Stimulated activated CD8-positive, alpha-beta memory T cell treated with anti-CD3 and anti-CD28 coated beads, Interleukin-4, amount 100 ng/mL, for 1 hour (primary cell): ENCODE measurements at places on chromosomes 5 and 9.

DNA sequence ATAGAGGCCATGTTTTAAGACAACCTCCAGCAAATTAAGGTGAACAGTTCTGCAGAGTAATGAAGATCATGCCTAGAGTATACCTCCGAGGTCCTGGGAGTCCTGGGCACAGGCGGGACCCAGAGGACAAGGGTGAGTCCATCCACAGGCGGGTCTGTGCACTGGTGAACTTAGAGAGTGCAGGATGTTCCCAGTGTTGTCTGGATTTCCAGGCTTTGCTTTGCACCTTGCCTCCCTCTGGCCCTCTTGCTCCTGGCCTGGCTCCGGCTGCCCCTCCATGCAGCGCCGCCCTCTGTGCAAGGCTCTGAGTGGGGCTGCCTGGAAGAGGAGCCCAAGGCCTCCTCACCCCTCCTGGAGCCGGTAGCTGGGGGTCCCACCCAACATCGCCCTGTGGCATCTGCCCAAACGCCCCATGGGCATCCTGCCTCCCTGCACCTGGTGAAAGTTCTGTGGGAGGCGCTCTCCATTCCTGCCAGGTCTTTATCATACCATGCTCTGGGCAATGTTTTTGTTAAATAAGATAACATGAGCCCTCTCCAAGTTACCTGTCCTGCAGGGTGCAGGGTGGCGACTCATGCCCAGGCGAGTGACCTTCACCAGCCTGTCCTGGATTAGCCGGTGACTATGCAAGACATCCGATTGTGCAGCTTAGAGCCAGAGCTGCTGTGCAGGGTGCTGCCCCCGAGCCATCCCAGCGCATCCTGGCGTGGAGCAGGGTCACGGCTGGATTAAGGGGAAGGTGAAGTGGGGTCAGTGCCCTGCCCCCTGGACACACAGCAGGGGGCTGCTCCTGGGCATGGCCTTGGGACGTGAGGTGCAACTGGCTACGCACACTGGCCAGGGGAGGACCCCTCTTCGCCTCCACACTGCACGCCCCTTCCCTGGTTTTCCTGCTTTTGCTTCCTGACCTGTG, 41.3 kb upstream of the LPCAT1 start:
- DNase-seq: no peak

- DNase-seq: no peak
Observed at GRCh38 chr5:22432905-22433304, 420.2 kb downstream of the CDH12 start.

DNA sequence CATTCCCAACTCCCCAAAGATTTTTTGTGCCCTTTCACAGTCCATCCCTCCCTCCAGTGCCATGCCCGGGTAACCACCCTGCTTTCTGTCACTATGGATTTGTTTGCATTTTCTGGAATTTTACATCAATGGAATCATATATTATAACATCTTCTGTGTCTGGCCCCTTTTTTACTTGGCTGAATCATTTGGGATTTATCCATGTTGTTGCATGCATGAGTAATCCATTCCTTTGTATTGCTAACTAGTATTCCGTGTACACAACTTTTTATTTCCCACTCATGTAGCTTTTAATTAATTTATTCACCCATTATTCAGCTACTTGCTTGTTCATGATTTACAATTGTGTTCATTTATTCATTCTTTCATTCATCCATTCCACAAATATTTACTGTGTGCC, 94.1 kb downstream of the FGF18 start:
- DNase-seq: no peak

DNA sequence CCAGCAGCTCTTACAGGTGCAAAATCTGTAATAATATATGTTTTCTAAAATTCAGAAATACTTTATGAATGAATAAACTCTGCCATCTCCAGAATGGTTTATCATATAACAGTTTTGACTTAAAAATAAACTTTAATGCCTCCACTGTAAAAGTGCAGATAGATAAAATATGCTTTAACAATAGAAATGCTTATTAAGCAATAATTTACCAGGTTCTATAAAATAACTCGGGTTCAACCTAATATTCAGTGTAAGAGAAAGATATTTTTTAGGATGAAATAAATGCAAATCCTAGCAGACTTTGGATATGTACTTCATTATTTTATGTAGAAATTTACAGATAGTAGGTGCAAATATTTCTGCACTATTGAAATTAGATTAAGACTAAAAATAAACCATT, 74.1 kb downstream of the FBXL7 start:
- no peak for DNase-seq

DNA sequence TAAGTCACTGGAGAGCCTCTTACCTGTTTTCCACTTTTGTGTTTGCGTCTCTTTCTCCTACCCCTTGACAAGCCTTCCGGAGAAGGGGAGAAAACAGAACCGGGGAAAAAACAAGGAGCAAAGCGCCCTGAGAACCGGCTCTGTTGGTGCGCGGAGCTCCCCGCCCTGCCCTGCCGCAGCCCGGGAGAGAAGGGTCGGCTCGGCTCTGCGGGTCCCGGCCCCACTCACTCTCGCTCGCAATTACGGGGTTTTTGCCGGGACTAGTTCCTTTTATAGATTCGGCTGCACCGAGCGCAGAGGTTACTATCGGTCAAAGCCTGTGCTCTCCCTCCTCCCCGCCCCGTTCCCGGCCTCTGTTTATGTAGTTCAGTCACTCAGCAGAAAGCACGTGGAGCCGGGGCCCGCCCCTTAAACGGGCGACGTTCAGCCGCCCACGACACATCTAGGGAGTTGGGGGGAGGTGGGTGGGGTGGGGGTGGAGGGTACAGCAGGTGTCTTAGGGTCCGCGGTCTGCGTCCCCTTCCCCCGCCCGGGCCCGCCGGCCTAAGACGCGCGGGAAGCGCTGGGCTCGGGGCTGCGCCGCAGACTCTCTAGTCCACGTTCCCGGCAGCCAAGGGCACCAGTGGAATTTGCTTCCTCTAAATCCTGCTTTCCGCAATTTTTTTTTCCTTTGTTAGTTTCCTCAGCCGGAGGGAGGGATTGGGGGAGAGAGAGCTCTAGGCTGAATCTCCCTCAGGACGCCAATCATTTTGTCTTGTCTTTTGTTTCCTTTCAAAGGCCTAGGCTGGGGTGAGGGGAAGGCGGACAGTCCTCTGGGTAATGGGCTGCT, at the start of gene ABCA1:
Gene ABCA1 (minus strand): TSS at position 244 of the 829 bp plus-strand sequence. CDS start 24,476 bp downstream, outside the sequence.
- DNase-seq: no peak

DNA sequence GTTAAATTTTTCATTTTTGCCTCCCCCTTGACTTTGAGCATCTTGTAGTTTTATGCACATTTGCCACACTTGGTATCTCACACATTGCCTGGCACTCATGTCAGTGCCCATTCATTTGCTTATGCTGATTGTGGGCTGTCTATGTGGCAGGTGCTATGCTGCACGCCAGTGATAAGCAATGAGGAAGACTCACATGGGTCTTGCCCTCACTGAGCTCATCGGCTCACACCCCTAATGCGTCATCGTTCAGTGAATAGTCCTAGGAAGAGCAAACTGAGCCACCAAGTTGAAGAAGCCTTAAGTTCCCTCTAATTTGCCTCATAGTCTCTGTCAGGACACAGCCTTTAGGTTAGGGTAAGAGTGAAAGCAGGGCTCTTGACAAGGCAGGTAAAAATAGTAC, 209.4 kb upstream of the IL12B start:
- no peak for DNase-seq

GRCh38 chr5:149141957-149142851, 911 bp downstream of the ABLIM3 start:
- no peak for DNase-seq

DNA sequence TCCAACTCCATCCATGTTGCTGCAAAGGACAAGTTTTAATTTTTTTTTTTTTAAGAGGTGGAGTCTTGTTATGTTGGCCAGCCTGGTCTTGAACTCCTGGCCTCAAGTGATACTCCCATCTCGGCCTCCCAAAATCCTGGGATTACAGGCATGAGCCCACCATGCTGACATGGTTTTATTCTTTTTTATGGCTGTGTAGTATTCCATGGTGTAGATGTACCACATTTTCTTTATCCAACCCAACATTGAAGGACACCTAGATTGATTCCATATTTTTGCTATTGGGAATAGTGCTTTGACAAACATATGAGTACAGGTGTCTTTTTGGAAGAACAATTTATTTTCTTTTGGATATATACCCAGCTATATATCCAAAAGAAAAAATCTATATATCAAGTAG, 6.1 kb upstream of the POC5 start:
- DNase-seq: no peak

- DNase-seq: no peak
Observed at GRCh38 chr5:138651058-138651766, 76.0 kb upstream of the HSPA9 start.

DNA sequence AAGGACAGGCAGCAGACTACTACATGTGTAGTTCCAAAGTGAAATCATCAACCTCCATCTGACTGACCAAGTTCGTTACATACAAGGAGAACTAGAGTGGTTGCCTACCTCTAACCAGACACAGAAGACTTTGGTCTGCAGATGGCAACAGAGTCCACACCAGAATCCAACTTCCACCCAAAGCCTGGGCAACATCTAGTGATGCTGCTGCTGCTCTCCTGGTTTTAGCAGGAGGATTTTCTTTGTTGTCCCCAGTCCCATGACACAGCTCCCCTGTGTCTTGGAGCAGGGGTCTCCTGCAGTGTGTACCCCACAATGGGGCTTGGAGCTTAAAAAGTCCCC, 46.4 kb upstream of the APC start:
- no peak for DNase-seq

- DNase-seq: no peak
Observed at GRCh38 chr9:92590377-92590776, 54.6 kb upstream of the ECM2 start.
